ENCODE measurements at places on chromosomes 7 and 10.
A peak's percentile ranks its signal among the peaks of the same experiment; 100 is the strongest.

- no peak for DNase-seq
Observed at GRCh38 chr7:78207269-78207668, 408.7 kb downstream of the PHTF2 start.

DNA sequence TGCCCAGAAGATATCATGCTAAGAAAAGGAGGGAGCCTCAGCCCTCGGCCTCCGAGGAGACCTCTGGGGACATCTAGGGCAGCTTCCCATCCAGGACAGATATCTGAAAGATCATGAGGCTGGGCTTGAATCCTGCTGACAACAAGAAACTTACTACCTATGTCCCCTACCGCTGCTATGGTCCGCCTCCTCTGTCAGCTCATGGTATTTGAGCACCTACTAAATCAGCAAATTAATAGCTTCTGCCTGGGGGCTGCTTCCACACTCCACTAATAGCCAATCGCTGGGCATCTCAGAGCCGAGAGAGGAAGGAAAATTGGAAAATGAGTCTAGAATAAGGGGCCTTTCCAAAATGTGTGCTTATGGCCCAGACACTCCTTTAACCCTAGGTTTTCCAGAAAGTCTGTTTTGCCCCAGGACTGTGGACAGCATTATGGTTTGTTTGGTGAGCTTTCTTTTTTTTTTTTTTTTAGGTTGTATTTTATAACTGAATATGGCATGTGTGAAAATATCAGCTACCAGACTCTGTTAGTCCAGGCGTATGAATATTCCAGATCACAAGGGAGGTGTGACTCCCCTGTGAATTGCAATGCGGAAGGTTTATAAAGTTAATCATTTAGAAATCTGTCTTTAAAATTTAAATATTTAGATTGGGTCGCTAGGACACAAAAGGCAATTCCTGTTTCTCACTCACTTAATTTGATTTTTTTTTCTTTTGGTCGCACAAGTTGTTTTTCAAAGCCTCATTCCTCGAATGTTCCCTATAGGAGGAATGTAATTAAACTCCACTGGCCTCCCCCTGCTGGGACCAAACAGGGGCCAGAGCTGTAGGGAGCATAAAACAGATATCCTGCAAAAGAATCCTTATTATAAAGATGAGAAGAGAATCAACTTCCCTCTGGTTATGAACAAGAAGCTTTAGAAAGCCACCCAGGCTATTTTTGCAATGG, 89.4 kb downstream of the PARP12 start:
- no peak for DNase-seq

DNA sequence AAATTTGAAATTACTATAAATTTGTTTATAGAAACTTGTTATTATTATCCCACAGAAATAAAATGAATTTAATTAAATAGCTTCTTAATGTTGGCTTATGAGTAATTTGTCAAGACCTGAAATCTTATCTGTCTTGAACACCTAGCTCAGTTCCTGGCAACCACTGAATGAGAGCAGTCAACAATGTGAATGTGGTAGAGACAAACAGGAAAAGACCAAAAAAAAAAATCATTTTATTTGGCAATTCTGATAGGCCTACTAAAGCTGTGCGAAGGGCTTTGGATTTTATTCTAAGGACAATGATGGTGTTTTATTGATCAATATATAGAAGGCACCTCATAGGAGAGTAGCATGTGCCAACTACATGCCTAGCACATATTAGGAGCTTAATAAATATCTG, 127.8 kb upstream of the RSU1 start:
- no peak for DNase-seq

GRCh38 chr10:132869621-132870020, 72.7 kb downstream of the CFAP46 start:
- DNase-seq = peak; percentile 0

DNA sequence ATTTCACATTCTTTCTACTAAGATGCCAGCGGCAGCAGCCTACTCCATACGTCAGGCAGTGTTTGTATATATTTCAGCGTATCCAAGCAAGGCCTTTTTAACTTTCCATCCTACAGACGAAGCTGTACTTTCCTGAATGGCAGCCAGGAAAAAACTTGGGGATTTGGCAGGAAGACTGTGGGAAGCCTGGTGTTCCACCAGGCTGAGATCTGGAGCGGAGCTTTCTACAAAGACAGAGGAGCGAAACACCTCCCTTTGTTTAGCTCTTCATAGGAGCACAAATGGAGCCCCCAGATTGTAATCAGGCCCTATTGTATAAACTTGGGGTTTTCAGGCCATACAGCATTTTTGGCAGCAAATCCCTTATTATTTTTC, 143.8 kb downstream of the TES start:
- no peak for DNase-seq

GRCh38 chr10:5486853-5487235, 12.5 kb downstream of the CALML5 start:
- DNase-seq = no peak

DNA sequence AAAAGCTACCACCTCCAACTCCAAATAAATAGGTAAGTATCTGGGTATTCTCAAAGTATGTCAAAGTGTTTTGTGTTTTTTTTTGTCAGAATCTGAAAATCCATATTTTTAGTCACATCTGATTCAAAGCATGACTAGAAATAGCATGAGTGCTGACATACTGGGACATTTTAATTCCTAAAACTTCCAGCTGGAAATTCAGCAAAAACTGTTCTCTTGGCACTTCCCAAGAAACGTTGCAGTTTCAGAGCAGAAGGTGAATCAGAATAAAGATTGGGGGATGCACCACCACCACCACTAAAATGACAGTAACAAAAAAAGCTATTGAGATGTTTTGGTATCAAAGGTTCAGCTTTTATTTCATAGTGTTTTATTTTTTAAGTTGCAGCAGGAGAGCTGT, 724.6 kb upstream of the CELF2 start:
- DNase-seq = no peak

- no peak for DNase-seq
Observed at GRCh38 chr7:27324246-27324645, 81.6 kb downstream of the EVX1 start.

DNA sequence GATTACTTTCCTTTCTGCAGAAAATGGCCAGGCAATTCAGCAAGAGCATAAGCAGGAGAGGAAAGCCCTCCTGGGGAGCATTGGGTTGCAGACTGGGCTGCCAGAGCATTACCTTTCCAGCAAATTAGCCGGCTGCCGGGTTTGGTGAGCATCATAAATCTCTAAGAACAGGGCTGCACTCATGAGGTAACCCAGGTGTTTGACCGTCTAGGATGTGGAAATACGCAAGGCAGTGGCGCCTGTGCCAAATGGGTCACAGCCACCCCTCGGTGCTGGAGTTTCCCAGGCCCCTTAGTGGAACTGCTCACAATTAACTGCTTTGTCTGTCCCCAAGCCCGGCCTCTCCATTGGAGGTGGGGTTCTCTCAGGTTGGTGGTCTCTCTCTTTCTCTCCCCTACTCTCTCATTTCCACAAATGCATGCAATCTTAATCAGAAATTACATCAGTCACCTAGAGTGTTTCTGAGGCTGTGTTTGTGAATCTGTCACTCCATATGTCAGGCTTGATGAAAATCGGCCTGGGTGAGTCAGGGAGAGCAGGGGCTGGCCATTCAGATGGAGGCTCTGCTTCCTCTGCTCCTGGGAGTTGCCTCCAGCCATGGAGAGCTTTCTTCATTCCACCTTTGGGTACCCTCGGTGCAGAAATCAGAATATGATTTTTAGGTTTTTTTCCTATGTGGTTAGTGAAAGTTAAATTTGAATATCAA, 26.7 kb downstream of the PTN start:
- DNase-seq = no peak

- DNase-seq = no peak
Observed at GRCh38 chr7:28845106-28845505, 113.0 kb downstream of the TRIL start.

GRCh38 chr10:70481105-70481504, 2.5 kb downstream of the PALD1 start:
- no peak for DNase-seq

GRCh38 chr7:106737202-106737562, 76.2 kb upstream of the CCDC71L start:
- DNase-seq = no peak

GRCh38 chr7:131692131-131692960, 135.9 kb upstream of the PODXL start:
- peak; percentile 26 for DNase-seq

DNA sequence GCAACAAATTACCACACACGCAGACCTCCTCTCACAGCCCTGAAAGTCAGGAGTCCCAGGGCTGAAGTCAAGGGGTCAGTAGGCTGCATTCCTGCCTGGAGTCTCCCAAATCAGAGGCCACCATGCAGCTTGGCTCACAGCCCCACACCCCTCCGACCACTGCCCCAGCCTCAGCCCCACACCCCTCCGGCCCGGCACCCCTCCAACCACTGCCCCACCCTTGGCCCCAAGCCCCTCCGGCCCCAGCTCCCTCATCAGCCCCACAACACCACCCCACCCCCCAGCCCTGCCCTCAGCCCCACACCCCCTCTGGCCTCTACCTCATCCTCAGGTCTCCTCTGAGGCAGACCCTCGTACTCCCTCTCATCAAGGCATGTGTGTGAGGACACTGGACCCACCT, 85.7 kb downstream of the DIP2C start:
- no peak for DNase-seq

- DNase-seq = no peak
Observed at GRCh38 chr7:36391436-36392198, 2.0 kb downstream of the ANLN start.

DNA sequence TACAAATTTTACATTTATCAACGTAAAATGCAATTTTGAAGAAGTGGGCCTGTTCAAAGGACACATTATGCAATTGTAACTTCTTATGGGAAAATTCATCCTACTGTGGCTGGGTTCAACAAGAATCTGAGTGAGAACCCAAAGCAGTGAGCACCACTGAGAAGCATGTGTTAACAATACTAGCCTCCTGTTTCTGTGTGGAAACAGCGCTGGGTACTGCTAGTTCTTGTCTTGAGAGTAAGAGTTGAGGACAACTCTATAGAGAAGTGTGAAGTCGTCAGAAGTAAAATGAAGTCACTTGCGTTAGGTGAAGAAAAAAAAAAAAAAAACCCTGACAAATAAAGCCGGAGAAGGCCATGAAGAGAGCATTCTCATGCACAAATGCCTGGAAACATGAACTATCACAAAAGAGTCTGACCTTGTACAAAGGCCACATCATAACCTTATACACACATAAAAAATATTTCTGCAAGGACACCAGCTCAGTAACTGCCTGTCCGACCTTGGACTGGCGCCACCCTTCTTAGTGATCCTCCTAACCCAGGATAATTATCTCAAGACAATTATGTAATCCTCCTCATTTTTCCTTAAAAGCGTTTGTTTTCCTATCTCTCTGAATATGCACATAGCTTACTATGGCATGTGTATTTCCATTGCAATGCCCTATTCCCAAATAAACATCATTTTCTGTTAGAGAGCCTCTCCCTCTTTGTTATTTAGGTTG, 554.9 kb downstream of the HTR7 start:
- no peak for DNase-seq

- no peak for DNase-seq
Observed at GRCh38 chr10:88763441-88763840, 3.6 kb downstream of the LIPN start.

GRCh38 chr10:62172465-62172864, 96.2 kb downstream of the RTKN2 start:
- DNase-seq = no peak

DNA sequence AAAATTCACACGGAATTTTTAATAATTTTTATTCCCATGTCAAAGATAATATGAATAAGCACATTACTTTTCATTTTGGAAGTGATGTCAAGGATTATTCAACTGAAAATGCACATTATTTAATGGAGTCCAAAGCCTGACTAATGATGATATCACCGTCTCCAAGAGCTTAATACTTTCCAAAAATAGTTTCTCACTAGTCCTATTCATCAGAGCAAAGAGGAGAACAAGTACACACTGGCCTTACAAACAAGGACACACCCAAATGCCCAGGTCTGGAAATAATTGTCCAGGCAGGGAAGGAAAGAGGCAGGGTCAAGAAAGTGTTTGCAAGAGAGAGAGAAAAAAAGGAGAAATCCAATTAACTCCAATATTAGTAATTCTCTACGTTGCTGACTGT, 216.8 kb upstream of the CCDC6 start:
- DNase-seq = no peak

DNA sequence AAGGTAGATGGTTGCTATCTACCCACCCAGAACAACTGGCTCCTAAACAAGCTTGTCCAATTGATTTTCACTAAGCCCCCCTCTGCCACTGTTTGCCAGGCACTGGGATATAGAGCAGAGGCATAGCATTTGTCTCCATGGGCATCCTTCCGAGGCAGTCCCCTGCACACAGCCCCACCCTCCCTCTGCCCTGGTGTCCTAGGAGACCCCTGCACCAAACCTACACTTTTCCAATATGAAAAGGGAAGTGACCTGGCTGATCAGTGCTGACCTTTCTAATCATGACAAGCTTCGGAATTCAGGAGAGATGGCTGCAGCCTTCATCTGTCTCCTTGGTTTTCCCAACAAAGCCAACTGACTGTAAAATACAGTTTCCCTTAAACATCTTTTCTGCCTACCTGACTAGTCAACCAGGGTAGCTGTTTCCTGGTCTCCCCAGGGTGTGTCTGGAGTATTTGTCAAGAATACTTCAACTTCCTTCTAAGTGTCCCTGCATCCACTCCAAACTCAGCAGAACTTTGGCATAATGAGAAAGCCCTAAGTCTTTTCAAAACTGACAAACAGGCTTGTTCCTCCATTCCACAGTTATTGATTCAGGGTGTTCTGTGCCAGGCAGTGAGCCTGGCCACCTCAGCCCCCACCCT, 7.6 kb upstream of the SLC18A3 start:
- no peak for DNase-seq

DNA sequence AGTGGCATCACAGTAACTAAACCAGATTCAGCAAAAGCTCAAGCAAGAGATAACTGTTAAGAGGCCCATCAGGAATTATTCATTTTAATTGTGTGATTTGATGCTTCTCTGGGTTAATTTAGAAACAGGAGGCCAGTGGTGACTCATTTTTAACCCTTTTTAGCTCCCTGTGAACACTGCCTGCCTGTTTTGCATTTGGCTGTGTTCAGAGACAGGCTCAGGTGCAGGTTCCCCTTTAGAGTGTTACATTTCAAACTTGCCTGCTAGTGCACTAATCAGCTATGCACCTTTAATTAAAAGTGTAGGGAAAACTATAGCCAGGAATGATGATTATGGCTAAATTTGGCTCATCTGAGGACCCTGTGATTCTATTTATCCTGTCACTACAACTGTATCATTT, 6.5 kb downstream of the STAMBPL1 start:
- DNase-seq = no peak

GRCh38 chr7:112648781-112649180, 141.4 kb downstream of the TMEM168 start:
- no peak for DNase-seq

DNA sequence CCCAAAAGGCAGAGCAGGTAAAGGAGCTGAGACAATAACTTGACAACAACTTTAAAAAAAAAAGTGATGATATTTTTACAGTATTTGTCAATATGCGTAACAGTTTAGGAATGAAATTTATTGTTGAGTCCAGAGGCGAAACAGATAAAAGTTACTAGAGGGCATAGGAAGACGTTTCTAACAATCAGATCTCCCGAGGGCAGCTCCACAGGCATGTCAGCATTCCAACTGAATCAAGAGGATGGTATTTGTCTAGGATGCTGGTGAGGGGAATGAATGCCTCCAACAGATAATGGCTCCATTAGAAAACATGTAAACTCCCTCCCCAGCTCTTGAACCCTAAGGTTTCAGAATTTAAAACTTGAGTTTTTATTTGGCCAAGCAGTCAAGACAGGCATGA, 733.9 kb upstream of the SORCS1 start:
- DNase-seq = no peak

GRCh38 chr10:30853066-30853465, 178.6 kb downstream of the ZNF438 start:
- DNase-seq = no peak
